Naive B cell (primary cell): ENCODE measurements at places on chromosomes 4 and X. TPM values are rescaled to one million over a fixed set of nuclear protein-coding genes. Genes with fewer than 3 reads are reported as not detected.

Gene PAGE5
- polyA plus RNA-seq, result not detected

Gene NSUN7
- 2.2 TPM for polyA plus RNA-seq

- no peak for DNase-seq
Measured at GRCh38 chrX:37955273-37955672, 51.1 kb upstream of the SYTL5 start.

DNA sequence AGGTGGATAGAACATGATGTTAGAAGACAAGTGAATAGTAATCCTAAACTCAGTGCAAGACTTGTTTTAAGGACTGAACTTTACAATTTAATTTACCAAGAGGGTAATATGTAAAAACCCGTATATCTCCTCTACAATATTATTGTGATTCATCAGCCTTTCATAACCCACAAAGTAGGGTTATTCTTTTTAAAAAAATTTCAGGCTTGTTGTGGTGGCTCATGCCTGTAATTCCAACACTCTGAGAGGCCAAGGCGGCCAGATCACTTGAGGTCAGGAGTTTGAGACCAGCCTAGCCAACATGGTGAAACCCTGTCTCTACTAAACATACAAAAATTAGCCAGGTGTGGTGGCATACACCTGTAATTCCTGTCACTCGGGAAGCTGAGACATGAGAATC lies 7.2 kb downstream of the IBSP start:
- DNase-seq, result no peak

GRCh38 chrX:102979536-102979935 lies 42.5 kb downstream of the RAB40AL start:
- DNase-seq, result no peak

- no peak for DNase-seq
Measured at GRCh38 chr4:176309046-176309445, 10.7 kb upstream of the SPCS3 start.
